ENCODE measurements at places on chromosomes 2 and 18.

- DNase-seq, result peak; percentile 74
Measured at GRCh38 chr2:23384551-23385343, at the start of gene KLHL29. TSS of gene KLHL29 (plus strand) at chr2:23385179. CDS start at chr2:23562197, 177,018 bp downstream.

DNA sequence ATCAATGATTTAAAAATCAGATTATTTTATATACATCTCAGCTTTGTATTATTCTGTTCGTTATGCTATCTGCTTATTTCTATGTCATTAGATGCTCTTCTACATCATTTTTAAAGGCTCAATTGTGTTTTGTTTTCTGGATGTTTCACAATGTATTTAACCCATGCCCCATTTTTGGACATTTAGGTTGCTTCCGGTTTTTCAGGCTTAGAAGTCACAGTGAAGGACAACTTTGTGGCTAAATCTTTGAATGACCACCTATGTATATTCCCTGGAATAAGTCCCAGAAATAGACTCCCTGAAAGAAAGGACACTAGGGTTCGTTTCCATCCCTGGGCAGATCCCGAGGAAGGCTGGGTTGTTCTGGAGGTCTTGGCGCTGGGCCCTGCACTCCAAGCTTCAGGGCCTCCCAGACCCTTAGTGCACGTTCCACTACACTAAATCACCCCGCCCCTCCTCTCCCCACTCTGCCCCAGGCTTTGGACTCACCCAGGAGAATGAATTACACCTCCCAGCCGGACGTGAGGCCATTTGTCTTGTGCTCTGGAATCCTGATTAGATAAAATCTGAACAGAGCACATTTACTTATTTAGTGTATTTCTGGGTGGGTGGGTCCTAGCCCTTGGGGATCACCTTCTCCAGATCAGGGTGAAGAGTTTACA is 188.2 kb downstream of the ZFP36L2 start:
- DNase-seq, result no peak

GRCh38 chr2:216222650-216223352 is 113.7 kb downstream of the XRCC5 start:
- no peak for DNase-seq

- DNase-seq, result no peak
Measured at GRCh38 chr2:19682493-19682892, 219.3 kb downstream of the TTC32 start.

GRCh38 chr2:225948903-225949302 is 549.4 kb downstream of the NYAP2 start:
- no peak for DNase-seq

DNA sequence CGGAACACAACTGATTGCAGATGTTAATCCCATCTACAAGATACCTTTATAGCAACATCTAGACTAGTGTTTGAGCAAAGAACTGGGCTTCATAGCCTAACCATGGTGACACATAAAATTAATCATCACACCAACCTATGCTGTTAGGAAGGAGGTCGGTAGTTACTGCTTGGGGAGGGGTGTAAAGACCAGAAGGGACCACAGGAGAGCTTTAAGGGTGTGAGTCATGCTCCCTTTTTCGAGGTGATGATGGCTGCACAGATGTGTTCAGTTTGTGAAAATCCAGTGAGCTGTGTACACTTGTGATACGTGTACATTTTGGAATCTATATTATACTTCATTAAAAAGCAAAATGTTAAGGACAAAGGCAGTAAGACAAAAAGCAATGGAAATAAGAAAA is 4.6 kb upstream of the SEH1L start:
- no peak for DNase-seq

GRCh38 chr2:179440642-179441251 is 176.1 kb upstream of the SESTD1 start:
- DNase-seq, result peak; percentile 56

DNA sequence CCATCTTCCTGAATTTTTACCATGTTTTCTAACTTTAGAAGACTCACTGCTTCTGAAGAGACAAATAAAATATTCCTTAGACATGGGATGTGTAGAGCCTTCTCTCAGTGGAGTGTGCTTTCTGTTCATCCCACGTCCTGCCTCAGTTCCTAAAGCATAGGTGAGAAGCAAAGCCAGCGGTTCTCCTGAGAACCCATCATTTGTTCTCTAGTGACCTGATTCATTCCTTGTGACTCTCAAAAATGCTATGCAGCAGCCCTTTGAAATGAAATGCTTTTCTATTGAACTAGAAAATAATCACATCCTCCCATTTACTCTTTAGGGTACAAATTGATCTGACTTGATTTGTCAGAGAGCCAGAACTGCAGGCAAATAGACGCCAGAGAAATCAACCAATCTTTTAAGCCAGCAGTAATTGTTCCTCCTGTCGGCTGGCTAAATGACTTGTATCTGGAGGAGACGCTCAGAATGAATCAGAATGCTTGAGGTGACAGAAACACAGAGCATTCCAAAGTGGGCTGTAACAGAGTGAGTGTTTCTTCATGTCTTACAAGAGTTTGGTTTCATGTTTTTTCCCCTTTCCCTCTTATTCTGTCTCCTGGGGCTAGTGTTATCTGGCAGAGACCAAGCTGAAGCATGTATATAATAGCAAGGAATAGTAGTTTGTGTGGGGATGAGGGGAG is 81.3 kb upstream of the TMEM178A start:
- no peak for DNase-seq

- no peak for DNase-seq
Measured at GRCh38 chr2:216517447-216518225, 19.0 kb downstream of the RPL37A start.

GRCh38 chr2:69216535-69217332 is 170.3 kb downstream of the GFPT1 start:
- DNase-seq, result no peak

- DNase-seq, result no peak
Measured at GRCh38 chr2:240806459-240806858, 13.6 kb downstream of the KIF1A start.

DNA sequence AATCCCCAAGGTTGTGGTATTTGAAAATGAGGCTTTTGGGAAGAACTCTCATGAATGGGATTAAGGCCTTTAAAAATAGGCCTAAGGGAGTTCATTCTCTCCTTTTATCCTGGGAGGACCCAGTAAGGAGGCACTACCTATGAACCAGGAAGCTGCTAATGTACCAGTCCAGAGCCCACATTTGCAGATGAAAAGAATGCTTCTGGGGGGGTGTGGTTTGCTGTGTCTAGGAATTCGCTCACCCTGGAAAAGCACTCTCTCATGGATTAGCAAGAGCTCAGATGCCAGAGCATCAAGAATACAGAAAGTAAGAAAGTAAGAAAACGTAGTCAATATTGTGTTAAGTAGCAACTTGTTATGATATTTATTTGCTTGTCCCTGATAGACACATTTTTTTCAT is 785.7 kb upstream of the GYPC start:
- no peak for DNase-seq

DNA sequence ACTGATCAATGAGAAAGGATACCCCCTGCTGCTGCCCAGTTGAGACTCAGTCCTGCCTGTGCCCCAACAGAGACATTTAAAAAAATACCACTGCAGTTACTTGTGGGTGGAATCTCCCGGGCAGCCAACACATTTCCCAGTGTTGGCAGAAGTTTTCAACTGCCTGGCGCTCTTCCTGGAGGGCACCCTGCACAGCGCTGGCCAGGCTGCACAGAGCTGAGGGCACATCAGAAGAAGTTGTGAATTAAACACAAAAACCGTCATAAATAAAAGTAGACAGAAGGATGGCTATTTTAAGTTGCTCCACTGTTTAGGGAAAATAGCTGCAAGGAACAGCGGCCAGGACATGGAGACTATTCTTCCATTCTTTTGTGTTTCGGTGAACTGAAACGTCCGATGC is 110.2 kb upstream of the THOC1 start:
- DNase-seq, result no peak

DNA sequence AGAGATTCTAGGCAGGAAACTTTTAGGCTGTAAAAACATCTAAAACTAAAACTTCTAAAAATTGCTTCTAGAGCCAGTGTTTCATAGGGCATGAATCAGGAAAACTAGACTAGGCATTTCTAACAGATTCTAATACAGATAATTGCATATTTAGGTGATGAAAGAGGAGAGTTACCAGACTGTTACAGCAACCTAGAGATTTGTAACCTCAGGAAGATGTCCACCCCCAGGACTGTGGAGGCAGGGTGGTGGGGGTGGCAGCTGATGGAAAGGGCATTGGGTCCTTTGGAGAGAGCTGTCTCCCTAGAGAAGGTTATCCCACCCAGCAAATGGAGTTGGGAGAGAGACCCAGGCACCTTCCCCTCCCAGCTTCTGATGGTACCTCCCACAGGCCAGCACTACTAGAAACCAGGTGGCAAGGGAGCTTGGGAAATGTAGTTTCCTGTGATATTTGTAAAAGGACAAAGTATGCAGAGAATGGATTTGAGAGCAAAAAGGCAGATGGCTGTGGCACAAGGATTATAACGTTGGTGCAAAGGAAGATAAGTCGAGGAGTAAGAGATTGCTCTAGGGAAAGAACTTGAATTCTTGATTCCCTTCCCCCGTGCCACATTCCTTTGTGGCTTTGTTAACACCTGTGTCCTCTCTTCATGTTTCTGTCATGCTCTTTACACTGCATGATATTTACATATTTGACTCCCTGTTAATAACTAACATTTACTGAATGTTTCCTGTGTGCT is 75.6 kb upstream of the MGAT5 start:
- DNase-seq, result no peak

Measured in memory B cell (primary cell).